ENCODE measurements at places on chromosomes 12 and 14.

GRCh38 chr12:131537267-131537958 lies 173.5 kb upstream of the SFSWAP start:
- no peaks in the 10 kb centered on the region for H3K27me3 ChIP-seq
- H3K4me1 ChIP-seq, result peaks cover 11% of the 10 kb centered on the region
- H3K36me3 ChIP-seq, result no peaks in the 10 kb centered on the region

DNA sequence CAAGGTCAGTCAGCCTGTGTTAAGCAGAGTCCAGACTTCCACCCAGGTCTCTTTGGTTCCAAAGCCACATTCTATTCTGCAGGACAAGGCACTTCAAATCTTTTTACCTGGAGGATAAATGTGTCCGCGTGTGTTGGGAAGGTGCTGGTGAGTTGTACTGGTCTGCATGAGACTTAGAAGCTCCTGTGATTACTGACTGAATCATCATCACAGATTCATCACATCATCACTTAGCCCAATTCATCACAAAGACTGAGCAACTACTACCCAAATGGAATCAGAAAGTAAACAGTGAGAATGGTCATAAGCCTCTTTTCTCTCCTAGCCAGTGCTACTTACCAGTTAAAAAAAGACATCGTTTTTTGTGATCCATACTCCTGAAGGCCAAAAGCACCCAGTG lies 5.3 kb downstream of the SLC15A5 start:
- DNase-seq, result no peak
- no peaks in the 10 kb centered on the region for H3K36me3 ChIP-seq
- H3K4me1 ChIP-seq, result no peaks in the 10 kb centered on the region
- no peaks in the 10 kb centered on the region for H3K27me3 ChIP-seq
- no peak overlapping the region for H3K4me3 ChIP-seq
- no peak overlapping the region for H3K27ac ChIP-seq

DNA sequence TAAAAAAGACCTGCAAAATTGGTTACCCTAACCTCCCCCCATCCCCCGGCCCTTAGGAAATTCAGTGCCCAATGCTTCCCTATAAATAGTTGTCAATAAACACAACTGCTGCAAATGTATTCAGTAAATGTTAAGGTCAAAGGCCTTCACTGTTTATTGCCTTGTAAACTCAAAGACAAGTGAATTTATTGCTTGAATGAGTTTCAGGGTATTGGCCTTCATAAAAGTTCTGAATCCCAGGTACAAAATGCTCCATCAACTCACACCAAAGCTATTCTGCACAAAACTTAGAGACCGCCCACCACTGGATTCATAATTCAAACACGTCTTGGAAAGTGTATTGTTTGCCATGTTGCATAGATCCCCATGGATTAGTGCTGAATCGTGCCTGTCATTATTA lies 63.3 kb upstream of the CDKN3 start:
- H3K36me3 ChIP-seq, result no peaks in the 10 kb centered on the region
- peaks cover 36% of the 10 kb centered on the region for H3K27me3 ChIP-seq
- H3K4me1 ChIP-seq, result no peaks in the 10 kb centered on the region
- H3K27ac ChIP-seq, result no peak overlapping the region
- no peak overlapping the region for H3K4me3 ChIP-seq

DNA sequence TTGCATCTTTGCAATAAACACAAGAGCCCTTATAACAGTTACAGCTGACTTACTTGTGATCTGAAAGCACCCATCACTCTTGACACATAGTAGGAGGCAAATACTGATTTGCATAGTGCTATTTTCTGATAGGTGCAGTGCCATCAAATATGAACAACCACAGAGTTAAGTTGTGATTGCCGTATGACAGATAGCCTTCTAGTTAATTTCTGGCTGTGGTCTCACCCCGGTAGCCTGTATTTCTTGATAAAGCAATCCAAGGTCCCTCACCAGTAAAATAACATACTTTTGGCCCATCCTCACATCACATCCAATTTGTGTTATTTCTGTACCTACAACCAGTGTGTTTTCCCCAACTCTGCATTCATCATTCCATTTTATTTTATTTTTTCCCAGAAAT lies 23.3 kb upstream of the STYK1 start:
- H3K4me1 ChIP-seq, result peaks cover 20% of the 10 kb centered on the region
- no peaks in the 10 kb centered on the region for H3K27me3 ChIP-seq
- no peak overlapping the region for H3K27ac ChIP-seq
- DNase-seq, result no peak
- no peak overlapping the region for H3K4me3 ChIP-seq

DNA sequence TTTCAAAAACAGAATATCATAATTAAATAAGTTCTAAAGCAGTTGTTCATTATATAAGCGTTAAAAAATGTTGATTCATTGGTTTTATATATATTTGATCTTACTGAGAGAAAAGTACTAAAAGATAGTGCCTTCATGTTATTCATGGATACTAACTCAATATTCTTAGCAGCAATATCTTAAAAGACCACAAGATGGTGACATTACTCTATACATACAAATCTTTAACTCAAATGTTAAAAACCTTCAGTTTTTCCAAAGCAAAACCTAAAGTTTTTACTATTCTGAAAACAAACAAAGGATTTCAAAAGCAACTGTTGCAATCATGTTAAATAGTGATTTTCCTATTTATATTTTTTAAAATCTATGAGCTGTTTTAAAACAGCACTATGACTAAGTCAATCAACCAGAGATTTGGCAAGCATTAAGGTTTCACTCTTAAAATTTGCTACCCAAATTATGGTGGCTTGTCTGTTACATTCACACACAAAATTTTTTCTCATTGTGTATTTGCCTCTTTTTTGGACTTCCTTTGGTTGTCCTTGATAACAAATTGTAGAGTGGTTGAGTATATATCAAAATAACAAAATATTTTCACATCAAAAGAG lies 50.1 kb upstream of the RERGL start:
- H3K4me1 ChIP-seq, result no peaks in the 10 kb centered on the region
- no peak overlapping the region for H3K4me3 ChIP-seq
- H3K27me3 ChIP-seq, result no peaks in the 10 kb centered on the region
- no peaks in the 10 kb centered on the region for H3K36me3 ChIP-seq
- no peak for DNase-seq

- no peak overlapping the region for H3K27ac ChIP-seq
- H3K36me3 ChIP-seq, result no peaks in the 10 kb centered on the region
- DNase-seq, result no peak
- no peak overlapping the region for H3K4me3 ChIP-seq
- H3K27me3 ChIP-seq, result no peaks in the 10 kb centered on the region
Measured at GRCh38 chr12:101231636-101232035, 21.6 kb upstream of the SLC5A8 start.

- no peaks in the 10 kb centered on the region for H3K27me3 ChIP-seq
- H3K27ac ChIP-seq, result no peak overlapping the region
- H3K4me3 ChIP-seq, result no peak overlapping the region
Measured at GRCh38 chr12:121770813-121771625, 22.5 kb downstream of the RHOF start.

DNA sequence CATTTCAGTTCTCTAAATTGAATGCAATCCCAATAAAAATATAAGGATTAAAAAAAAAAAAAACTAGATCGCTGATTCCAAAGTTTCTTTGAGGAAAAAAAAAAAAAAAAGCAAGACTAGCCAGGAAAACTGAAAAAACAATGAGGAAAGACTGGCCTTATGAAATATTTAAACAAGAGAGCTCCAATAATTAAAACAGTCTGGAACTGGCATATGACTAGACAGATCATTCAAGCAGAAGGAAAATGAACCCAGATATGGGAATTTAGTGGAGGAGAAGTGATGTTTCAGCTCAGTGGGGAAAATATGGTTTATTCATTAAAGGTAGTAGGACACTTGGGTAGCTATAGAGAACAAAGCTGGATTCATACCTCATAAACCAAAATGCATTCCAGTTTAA lies 42.0 kb upstream of the TBC1D15 start:
- no peaks in the 10 kb centered on the region for H3K4me1 ChIP-seq
- H3K36me3 ChIP-seq, result no peaks in the 10 kb centered on the region
- DNase-seq, result no peak

DNA sequence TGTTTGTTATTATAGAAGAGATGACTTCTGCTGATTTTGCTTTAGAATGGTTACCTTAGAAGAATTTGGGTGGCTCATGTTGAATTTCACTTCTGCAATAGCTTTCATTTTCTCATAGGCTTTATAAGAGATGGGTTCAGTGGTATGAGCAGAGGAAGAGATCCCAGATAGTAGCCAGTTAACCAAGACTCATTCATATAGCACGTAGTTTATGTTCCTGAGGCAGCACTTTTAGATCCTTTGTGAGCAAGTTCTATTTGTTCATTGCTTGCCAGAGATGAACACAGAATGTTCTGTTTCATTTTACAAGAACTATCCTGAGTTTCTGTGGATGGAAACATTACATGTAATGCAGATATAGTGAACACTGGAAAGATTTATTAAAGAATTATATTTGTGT lies 32.2 kb downstream of the RAB21 start:
- H3K4me3 ChIP-seq, result no peak overlapping the region
- no peak for DNase-seq
- peaks cover 6% of the 10 kb centered on the region for H3K4me1 ChIP-seq
- H3K27me3 ChIP-seq, result no peaks in the 10 kb centered on the region
- no peak overlapping the region for H3K27ac ChIP-seq

DNA sequence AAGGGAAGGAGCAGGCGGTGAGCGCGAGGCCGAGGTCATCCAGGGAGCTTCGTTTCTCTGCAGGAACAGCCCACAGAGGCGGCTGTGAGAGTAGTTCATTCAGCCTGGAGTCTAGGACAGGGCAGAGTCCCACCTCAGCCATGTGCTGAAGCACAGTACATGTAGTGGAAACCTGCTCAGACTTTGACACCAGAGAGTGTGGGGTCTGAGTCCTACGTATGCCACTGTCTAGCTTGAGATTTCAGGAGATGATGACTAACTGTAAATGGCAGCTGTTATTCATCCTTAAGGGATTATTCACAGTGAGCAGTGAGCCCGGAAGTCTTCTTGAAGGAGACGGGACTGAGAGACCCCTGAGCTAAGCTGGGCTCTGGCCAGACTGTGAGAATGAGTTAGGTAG lies 938 bp upstream of the SLC6A13 start:
- H3K27ac ChIP-seq, result no peak overlapping the region
- no peaks in the 10 kb centered on the region for H3K36me3 ChIP-seq

DNA sequence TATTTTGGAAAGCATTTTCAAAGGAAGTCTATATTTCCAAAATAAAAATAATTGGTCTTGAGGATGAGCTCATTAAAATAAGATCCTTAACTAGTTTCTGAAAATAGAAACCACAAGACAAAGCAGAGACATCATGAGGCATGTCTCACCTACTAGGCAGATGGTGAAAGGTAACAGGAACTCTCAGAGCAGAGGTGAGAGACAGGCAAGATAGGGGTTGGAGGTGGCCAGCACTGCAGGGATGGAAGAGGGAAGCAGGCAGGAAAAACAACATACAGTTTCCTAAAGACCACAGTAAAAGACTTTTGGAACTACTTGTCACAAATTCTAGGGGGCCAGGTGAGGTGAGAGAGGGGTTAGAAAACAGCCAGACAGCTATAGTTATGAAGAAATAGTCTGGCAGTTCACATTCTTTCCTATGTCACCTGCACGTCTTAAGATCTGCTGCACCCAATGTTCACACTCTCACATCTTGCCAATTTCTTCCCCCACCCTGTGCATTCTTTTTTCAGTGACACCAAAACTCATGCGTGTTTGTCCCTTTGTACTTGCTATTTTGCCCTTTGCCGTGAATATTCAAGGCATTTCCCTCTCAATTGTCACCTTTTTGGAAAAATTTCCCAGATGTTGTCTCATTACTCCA lies 341.7 kb upstream of the KITLG start:
- H3K36me3 ChIP-seq, result no peaks in the 10 kb centered on the region
- no peaks in the 10 kb centered on the region for H3K27me3 ChIP-seq
- H3K4me3 ChIP-seq, result no peak overlapping the region
- H3K27ac ChIP-seq, result no peak overlapping the region
- H3K4me1 ChIP-seq, result no peaks in the 10 kb centered on the region

GRCh38 chr12:92412856-92413255 lies 267.2 kb upstream of the BTG1 start:
- no peak for DNase-seq
- peaks cover 11% of the 10 kb centered on the region for H3K4me1 ChIP-seq
- no peak overlapping the region for H3K4me3 ChIP-seq
- H3K27ac ChIP-seq, result no peak overlapping the region
- no peaks in the 10 kb centered on the region for H3K27me3 ChIP-seq
- H3K36me3 ChIP-seq, result no peaks in the 10 kb centered on the region

GRCh38 chr12:51672334-51672733 lies 81.3 kb downstream of the SCN8A start:
- H3K4me3 ChIP-seq, result no peak overlapping the region
- no peak overlapping the region for H3K27ac ChIP-seq
- H3K36me3 ChIP-seq, result no peaks in the 10 kb centered on the region
- H3K27me3 ChIP-seq, result peaks cover 23% of the 10 kb centered on the region
- H3K4me1 ChIP-seq, result peaks cover 8% of the 10 kb centered on the region

DNA sequence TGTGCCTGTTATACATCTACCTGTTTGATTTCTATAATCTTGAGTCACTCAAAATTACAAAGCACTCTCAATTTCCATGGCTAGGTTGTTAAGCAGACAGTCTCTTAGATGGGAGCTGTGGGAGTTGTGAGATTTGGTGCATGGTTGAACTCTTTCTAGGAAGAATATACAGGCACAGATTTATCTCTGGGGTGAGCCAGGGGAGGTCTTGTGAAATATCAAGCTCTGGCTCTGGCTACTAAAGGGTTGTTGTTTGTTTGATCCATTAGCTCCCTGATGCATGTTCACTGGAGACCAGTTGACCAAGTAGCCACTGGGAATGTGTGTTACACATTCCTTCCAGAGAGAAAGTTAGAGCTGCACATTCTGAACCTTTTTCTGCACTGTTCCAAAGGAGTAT lies 117.2 kb upstream of the HMGA2 start:
- H3K4me1 ChIP-seq, result no peaks in the 10 kb centered on the region
- H3K4me3 ChIP-seq, result no peak overlapping the region
- no peaks in the 10 kb centered on the region for H3K36me3 ChIP-seq
- no peaks in the 10 kb centered on the region for H3K27me3 ChIP-seq
- DNase-seq, result no peak
- H3K27ac ChIP-seq, result no peak overlapping the region

GRCh38 chr14:42884100-42884499 lies 1277.4 kb downstream of the LRFN5 start:
- H3K4me1 ChIP-seq, result no peaks in the 10 kb centered on the region
- H3K36me3 ChIP-seq, result no peaks in the 10 kb centered on the region
- no peak overlapping the region for H3K4me3 ChIP-seq
- H3K27me3 ChIP-seq, result no peaks in the 10 kb centered on the region
- H3K27ac ChIP-seq, result no peak overlapping the region
- no peak for DNase-seq
